ENCODE measurements at places on chromosomes 2 and 18.

DNA sequence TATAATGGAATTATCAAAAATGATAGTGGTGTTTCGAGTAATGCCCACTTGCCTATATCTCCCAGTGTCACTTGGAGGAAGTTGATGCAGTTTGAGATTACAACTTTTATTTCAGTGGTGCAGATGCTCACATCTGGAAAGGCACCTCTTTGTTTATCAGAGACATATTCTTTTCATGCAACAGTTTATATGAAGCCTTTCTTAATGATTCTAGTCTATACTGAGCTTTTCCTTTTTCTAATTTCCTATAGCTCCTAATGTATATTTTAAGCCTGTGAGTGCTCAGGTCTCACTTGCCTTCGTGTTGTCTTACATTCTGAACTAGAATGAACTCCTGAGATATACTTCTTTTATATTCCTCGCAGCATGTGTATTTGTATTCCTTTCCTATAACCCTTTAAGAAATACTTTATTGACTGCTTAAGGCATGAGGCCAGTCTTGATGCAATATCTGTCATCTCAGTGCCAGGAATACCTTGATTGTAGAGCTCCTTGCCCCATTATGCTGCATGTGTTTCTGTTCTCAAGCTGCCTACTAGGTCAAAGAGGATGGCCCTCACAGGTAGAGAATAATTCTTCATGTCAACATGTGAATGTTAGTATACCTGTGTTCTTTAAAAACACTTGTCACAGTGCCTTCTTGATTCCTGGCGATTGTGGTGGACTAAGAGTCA lies 52.6 kb downstream of the VRK2 start:
- DNase-seq = no peak

- peak; percentile 26 for DNase-seq
Measured at GRCh38 chr18:62606106-62606505, 83.3 kb downstream of the ZCCHC2 start.

DNA sequence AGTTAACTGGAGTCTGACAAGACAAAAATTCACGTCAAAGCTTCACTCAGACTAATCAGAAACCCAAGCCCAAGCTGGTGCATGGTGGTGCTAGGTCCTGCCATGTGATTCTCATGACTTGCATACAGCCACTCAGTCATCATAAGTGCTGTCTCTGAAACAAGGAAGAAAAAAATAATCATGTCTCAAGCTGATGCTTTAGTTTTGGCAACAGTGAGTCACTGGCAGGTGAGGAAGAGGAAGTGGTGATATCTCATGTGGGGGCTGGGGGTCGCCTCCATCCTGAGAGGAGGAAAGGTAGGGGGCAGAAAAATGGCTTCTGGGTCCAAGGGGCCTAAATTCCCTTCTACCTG lies 136.3 kb downstream of the TMEM163 start:
- no peak for DNase-seq

DNA sequence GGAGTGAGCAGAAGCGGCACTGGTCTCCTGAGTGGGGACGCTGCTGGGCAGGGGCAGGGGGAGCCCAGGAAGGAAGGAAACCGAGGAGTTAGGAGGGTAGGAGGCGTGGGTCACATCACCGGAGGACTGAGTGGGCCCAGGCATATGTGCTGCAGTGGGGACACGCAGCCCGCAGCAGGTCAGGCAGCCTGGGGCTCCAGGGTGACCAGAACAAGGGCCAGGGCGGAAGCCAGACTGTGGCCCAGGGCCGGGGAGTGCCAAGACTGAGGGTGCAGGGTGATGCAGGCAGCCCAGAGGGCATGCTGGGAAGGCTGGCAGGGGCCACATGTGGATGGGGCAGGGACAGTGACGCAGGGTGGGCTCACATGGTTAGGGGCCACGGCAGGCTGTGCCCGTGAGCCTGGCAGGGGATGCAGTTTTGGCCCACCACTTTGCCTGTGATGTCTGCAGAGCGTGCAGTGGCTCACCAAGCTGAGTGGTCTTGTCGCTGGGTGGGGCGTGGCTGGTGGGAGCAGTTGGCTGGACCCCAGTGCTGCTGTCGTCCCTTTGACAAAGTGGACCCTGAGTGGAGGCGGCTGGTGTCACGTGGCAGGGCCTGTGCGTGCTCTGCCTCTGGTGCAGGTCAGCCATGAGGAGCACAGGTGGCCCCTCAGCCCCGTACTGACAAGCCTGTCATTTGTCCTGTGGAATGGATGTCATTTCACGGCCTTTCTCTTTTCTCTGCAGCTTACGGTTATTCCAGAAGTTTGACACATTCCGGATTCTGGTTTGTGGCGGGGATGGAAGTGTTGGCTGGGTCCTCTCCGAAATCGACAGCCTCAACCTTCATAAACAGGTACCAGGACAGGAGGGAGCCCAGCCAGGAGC lies 87.1 kb downstream of the DGKD start:
- DNase-seq = no peak

- no peak for DNase-seq
Measured at GRCh38 chr2:206149330-206149729, 9.9 kb downstream of the NDUFS1 start.

GRCh38 chr2:73033142-73033765 lies 38.3 kb downstream of the SFXN5 start:
- no peak for DNase-seq

- no peak for DNase-seq
Measured at GRCh38 chr2:193965263-193965662, 1691.8 kb upstream of the SLC39A10 start.

DNA sequence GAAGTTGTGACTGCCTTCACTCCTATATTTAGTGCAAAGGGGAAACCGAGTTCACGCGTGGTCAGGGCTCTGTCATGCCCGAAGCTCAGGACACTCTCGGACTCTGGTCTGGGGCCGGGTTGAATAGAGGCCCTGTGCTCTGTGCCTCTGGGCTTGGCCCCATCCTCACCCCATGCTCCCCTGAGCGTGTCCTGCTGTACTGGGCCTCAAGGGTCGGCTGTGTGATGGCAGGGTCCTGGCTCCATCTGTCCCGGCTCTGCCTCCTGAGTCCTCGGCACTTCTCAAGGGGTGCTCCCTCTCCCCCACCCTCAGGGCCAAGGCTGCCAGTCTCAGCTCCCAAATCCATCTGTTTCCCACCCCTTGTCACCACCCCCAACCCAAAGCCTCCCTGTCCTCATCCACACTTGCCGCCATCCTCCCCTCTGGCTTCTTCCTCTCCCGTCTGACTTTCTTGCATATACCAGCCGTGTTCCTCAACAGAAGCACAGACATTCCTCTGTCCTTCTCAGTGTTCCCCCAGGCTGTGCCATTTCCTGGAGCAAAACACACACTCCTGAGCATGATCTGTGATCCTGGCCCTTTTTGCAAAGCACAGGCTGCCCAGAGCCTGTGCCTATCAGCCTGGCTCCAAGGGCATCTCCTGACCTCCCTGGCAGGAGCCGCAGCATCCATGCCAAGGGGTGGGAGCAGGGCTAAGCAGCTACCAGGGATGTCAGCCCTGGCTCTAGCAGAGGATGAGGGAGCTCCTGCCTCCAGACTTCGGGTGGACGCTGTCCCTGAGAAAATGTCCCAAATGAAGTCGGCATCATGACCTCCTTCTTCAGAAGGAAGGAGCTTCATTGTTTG lies 64.2 kb upstream of the OTOS start:
- DNase-seq = no peak

Data from fibroblast of skin of right quadriceps (primary cell).